ENCODE measurements at places on chromosomes 2 and 18.

- DNase-seq, result no peak
Observed at GRCh38 chr2:98750593-98751282, 19.8 kb upstream of the MGAT4A start.

- DNase-seq, result no peak
Observed at GRCh38 chr2:124913868-124914267, 888.8 kb downstream of the CNTNAP5 start.

DNA sequence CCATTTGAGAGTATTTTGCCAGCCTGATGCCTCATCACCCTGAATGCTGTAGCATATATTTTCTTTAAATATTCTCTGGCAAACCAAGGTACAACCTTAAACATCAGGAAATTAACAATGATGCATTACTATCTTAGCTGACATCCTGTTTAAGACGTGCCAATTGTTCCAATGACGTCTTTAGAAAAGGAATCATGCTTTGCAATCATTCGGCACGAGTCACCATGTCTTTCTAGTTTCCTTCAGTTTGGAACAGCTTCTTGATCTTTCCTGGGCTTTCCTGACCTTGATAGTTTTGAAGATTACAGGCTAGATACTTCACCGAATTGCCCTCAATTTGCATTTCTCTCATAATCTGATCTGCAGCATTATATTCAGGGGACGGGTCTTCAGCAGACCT lies 88.2 kb upstream of the GLI2 start:
- DNase-seq, result no peak

DNA sequence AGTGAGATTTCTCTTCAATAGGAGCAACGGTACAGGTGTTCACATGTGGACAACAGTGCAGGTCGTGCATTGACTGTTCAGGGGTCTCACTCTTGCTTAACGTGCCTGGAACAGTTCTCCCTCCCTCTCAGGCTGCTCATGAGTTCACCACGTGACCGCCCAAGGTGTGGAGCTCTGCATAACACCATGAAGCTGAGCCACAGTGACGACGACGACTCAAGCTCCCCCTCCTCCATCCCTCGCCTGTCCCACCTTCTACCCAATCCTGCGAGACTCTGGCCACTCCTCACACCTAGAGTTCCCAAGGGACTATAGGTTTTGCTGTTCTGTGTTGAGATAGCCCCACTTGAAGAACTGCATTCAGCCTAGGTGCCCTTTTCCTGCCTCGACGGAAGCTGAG lies 42.8 kb downstream of the STK25 start:
- DNase-seq, result no peak

GRCh38 chr2:42663828-42664227 lies 95.4 kb downstream of the MTA3 start:
- DNase-seq, result no peak

DNA sequence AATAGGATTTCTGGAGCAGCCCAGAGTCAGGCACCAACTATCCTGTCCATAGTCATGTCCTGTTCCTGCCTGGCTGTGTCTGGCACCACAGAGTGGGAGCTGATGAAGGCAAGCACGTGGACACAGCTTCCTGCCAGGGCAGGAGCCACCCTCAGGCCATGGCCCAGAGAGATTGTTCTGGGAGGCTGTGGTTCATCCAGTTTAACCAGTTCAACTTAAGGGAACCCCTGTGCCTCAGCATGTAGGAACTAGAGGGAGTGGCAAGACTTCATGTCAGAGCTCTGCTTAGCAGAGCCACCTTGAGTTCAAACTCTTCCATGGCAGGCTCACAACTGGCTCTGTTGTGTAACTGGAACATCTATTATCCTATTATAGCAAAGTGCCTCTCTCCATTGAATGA lies 73.2 kb upstream of the NCKAP5 start:
- DNase-seq, result no peak
